Activated CD8-positive, alpha-beta memory T cell treated with anti-CD3 and anti-CD28 coated beads for 1 hour (primary cell): ENCODE measurements at places on chromosomes 7 and 10.

GRCh38 chr7:23208316-23208715, 26.5 kb downstream of the NUP42 start:
- no peak for DNase-seq

DNA sequence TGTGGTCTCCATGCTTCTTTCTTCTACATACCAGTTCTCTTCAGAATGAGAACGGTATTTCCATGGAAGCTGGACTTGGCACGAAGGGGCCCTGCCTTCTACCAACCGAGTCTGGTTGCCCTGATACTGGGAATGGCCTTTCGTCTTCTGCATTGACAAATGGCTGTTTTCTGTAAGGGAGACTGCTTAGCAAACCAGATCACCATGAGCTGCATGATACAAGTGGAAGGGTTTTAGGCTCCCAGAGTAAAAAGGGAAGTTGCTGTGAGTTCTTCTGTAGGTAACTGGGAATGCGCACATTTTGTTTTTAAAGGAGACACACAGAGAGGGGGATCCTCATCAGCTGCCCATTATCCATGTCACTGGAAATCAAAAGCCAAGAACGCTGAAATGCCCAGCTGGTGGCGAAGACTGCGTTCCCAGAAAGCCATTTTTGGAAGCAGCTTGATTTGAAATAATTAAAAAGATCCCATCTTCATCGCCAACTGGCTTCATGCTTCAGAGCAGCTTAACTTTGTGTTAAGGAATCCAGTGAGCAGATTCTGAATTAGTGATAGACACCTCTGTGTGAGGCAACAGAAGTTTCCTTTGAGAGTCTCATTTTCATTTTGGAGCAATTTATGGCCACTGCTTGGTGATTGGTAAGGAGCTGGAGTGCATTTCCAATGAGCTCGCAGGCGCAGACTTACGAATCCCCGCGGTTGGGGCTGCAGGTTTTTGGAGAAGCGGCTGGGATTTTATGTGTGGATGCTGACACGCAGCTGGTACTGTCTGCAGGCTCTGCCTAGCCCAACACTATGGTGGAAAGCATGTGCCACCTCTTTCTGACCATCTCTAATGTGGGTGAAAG, 672.7 kb upstream of the FOXK1 start:
- DNase-seq, result no peak

- no peak for DNase-seq
Measured at GRCh38 chr10:11119843-11120242, 102.2 kb downstream of the CELF2 start.

- no peak for DNase-seq
Measured at GRCh38 chr7:90617442-90617841, 21.3 kb downstream of the CDK14 start.

GRCh38 chr10:11835704-11836103, 12.5 kb downstream of the PROSER2 start:
- DNase-seq, result no peak
